ENCODE measurements at places on chromosomes 11 and 22.

- no peak for DNase-seq
These were observed 116.0 kb upstream of the TIMP3 start for GRCh38 chr22:32685512-32685911.

DNA sequence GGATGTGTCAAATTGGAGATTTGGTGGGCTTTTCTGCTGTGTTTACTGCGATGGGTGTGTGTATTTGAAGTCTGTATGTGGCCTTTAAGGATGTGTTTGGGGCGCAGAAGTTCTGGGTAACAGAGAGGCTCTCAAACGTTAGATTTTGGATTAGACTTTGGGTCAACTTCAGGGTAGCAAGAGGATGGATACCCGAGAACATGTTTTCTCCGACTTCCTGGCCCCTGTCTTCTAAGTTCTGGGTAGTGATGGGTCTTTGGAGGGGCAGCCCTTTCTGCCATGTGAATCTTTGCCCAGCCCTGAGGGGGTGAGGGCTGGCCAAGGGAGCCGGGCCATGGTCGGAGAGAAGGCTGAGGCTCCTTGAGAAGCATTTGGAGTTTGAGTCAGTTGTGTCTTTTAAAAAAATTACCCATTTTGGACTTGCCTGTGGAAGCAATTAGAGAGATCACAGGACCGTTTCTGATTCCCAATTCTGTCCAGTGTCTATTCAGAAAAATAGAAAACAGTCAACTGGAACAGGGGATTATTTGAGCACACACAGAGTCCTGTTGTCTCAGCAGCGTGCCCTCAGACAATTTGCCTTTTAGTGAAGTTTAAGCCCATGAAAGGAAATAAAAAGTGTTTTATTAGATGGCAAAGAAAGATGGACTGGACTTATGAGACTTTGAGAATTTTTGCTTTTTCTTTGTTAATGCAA is 114.4 kb downstream of the PTPRJ start:
- DNase-seq: no peak

GRCh38 chr11:64558065-64558745 is 32.8 kb upstream of the SLC22A12 start:
- no peak for DNase-seq

- DNase-seq: no peak
These were observed 367.4 kb upstream of the CHORDC1 start for GRCh38 chr11:90590286-90590685.

DNA sequence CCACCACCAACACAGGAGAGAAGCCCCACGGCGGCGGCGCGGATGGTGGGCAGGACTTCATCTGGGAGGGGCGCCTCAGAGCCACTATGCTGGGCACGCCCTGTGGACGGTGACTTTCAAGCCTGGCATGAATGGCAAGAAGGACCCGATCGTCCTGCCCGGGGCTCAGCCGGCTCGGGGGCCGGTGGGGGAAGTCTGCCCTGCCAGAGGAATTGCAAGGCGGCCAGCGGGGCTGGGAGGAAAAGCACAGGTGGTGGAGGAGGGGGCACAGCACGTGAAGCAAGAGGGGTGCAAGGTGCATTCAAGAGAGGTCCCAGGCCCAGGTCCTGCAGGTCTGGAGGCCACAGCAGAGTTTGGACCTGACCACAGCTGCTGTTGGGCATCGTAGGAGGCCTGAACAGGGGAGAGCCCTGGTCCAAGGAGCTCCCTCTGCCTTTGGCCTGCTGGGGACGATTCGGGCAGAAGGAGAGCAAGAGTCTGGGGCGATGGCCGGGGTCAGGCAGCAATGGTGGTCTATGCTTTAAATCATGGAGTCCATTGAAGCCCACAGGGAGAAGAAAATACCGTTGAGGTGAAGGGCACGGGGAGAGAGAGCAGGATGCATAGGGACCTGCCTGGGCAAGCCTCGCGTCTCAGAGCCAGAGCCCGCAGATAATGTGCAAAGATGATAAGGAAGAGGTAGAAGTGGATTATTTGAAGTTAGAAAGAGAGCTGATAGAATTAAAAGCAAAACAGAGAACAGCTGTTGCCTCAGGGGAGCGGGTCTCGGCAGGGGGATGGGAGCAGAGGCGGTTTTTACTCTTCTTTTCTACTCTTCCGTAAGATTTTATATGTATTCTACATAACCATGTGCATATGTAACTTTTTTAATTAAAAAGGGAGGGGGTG is 82.6 kb upstream of the SHISAL1 start:
- DNase-seq: no peak

GRCh38 chr22:44439356-44440223 is 58.4 kb downstream of the RTL6 start:
- no peak for DNase-seq

Measured in cortex of kidney (tissue), 1 donor.